ENCODE measurements at places on chromosomes 5 and 9.

GRCh38 chr9:75138260-75139040 is 50.1 kb downstream of the OSTF1 start:
- no peak for DNase-seq

- DNase-seq: no peak
These were observed 10.5 kb downstream of the DOCK2 start for GRCh38 chr5:169647566-169647965.

GRCh38 chr5:4197151-4197550 is 601.5 kb downstream of the IRX1 start:
- peak; percentile 53 for DNase-seq

DNA sequence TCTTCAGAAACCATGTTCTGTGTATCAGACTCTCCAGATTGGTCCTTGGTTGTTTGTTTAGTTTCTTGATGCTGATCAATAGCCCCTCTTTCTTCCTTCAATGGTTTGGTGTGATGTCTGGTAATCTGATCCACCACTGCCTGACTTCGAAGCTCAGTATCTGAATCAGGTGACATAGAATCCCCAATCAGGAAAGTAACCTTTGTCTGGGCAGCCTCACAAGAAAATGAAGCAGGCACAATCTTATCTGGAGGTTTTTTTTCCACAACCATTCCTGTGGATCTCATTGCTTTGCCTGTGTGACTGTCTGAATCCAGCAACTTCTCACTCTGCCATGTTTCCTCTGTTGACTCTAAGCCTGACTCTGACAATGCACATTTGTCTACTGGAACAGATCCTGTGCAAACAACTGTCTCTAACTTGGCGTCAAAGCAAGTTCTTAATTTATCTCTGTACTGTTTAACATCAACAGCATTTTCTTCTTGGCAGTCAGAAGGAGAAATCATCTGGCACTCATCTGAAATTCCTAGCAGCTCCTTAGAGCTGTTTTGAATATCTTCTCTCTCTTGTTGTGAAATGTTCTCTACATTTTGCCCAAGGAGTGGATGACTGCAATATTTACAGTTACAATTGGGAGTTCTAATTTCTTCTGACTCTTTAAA is 37.1 kb upstream of the RAPGEF6 start:
- DNase-seq: peak; percentile 2

DNA sequence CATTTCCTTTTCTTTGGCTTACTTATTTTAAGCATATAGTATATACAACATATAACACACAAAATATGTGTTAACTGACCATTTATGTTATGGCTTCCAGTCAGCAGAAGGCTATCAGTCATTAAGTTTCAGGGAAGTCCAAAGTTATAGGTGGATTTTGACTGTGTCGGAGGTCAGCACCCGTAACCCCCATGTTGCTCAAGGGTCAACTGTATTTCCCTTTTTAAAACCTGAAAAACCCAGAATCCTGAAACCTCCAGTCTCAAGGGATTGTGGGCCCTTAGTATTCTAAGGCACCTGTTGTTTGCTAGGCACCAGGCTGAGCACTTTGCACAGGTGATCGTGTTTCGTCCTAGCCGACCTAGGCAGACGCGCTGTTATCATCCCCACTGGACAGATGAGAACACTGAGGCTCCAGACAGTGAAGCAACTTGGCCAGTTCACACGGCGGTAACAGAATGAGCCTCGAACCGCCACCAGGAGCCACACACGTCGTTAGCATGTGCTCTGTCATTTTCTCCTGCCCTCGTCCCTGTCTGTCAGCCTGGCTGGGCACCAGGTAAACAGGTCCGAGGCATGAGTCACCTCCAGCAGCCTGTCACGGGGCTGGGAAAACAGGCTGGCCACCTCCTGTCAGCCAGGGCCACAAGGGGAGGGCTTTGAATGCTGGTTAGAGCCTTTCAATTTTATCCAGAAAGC is 39.9 kb downstream of the DUSP1 start:
- DNase-seq: no peak

- DNase-seq: no peak
These were observed 63.6 kb upstream of the SLC28A3 start for GRCh38 chr9:84404095-84404686.

- DNase-seq: no peak
These were observed 92.9 kb upstream of the LPAR1 start for GRCh38 chr9:111131211-111131610.

DNA sequence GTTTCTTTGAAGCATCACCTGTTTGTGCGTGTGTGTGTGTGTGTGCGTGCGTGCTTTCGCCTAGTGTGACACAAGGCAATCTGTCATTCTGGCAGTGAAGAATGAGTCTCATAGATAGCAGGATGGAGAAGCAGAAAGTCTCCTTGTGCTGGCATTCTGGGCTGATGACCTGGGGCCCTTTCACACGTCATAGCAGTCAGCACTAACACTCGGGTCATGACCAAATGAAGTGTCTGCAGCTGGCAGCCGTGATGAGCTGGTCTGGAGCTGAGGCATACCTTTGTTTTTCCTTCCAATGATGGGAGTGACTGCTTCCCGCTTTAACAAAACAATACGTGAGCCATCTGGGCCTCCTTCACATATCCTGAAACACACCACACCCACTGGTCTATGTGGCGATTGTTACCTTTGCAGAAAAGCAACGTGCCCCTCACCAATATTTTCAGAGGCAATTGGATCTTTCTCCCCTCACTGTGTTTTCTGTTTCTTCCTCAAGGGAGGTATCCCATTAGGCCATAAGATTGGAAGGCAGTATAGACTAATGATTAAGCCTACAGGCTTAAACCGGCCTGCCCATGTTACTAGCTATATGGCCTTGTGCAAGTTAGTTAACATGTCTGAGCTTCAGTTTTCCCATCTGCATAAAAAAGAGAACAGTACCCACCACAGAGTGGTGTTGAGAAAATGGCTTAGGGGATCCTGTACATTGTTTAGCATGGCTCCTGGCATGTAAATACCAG is 88.8 kb downstream of the SREK1 start:
- no peak for DNase-seq

DNA sequence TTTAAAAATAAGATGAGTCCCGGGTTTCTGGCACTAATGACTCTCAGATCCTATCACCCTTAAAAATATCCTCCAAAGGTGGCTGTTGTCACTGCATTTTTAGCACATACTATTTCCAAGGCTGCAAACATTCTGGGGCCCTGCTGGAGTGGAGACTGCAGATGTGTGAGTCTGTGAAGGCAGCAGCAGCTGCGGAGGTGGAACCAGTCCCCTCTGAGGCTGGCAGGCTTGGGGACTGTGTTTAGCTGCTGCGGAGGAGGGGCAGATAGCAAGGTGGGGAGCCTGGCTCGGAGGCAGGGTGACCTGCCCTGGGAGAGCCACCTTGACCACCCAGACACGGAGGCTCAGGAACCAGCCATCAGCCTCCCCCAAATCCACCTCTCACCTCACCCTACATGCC is 77.0 kb downstream of the C5orf15 start:
- DNase-seq: no peak

DNA sequence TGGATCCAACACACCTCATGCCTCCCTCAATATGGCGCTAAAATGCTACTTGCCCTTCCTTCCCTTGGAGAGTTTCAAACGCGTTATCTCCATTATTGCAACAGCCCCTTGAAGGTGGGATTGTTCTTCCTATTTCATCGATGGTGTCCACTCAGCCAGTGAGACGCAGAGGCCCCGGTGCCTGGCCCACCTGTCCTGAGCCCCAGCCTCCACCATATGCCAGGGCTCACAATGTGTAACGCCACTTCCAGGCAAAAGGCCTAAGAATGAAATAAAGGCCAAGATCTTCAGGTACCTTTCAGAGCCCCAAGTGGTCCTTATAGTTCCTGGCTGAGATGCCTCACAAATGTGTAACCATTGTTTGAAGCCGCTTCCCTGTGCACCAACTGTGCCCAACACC is 170.7 kb upstream of the PHYKPL start:
- DNase-seq: no peak

DNA sequence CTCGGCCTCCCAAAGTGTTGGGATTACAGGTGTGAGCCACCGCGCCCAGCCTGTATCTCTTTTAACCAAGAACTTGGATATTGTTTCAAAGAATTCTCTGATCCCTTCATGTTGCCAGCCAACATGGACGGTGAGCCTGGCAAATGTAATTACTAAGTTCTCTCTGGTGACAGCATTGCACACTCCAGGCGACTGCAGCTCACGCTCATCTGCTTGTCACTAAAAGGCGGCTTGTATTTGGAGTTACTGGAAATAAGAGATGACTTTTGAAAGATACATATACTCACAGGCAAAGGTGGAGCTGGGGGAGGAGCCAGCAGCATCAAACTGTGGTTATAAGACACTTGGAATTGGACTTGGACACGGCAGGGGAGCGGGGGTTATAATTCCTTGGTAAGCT is 172.3 kb downstream of the SLIT3 start:
- no peak for DNase-seq

- DNase-seq: no peak
These were observed 80.2 kb downstream of the DOCK2 start for GRCh38 chr5:169717288-169717687.

DNA sequence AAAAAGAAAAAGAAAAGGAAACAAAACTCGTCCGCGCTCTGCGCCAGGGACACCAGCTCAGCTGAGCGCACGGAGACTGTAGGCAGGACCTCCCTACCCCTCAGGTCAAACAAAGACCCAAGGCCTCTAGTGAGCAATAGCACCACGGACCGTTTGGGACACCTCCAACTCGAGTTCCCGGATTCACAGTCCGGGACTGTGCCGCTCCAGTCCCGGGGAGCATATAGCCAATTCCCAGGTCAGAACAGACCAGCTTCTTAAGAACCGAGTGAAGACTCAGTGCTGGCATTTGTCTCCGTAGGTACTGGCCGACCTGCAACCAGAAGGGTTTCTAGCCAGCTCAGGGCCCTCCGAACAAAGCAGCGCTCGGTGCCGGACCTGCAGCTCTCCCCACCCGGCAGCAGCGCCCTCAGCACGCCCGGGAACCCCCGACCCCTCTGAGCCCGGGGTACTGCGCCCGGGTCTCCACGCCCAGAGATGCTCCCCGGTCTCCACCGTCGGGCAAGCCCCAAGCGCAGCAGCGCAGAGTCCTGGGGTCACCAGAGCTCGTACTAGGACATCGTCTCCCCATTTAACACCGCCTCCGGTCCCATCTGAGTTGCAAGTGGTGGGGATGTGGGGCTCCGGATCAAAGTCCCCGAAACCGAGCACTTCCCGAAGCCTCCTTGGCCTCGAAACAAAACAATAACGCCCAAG is 591 bp downstream of the ABCA1 start:
- peak; percentile 49 for DNase-seq

DNA sequence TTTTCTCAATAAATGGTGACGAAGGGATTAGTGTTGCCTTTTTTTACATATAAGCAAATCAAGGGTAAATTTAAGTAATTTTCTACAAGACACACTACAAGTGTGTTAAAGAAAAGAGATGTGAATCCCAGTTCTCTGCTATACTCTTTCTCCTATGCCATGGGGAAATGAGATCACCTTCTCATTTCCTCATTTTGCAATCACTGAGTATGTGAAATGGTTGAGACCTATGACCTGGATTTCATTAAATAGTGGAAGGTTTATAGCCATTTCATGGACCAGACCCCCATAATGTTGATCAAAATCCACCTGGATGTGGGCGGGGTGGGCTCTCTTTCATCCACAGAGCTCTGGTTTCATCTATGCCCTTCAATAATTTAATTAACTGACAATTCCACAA is 66.9 kb upstream of the SLIT3 start:
- DNase-seq: no peak

DNA sequence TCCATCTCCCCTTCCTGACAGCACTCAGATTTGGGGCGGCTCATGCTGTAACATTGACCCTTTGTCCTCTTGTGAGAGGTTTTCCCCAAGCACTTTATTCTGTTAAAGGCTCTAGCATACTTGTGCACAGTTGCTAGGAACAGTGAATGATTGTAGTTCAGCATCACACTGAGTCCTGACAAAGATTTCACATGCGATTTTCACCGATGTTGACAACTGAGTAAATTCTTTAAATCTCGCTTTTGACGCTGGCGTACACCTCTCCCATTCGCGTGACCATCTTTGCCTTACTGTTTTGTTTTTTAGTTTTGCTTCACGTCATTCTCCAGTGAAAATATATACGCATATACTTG is 780 bp downstream of the CDC37L1 start:
- DNase-seq: no peak

- DNase-seq: no peak
These were observed 4.1 kb upstream of the RXRA start for GRCh38 chr9:134321946-134322741.

GRCh38 chr9:108095496-108095895 is 605.9 kb upstream of the KLF4 start:
- DNase-seq: no peak

- DNase-seq: no peak
These were observed 93.3 kb downstream of the MELK start for GRCh38 chr9:36665921-36666431.

- no peak for DNase-seq
These were observed 227.5 kb downstream of the CACNA1B start for GRCh38 chr9:138105123-138105415.

- DNase-seq: no peak
These were observed 15.4 kb upstream of the C9 start for GRCh38 chr5:39379693-39380092.

DNA sequence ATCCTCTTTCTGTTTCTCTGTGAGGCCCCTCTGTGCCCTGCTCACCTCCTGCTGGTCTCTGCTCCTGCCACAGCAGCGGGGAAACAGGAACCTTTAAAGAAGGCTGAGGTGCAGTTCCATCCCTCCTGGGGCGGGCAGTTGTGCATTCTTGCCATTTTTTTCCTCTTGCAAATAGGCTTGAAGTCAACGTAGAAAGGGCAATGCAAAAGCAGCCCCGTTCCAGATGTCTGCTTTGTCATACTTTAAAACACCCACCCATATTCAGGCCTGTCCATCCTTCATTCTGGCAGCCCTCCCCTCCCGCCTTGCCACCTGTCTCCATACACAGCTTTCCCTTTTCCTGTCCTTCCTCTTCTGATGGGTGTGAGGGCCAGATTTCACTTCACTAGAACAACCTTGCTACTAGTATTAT is 65.4 kb upstream of the KLF9 start:
- DNase-seq: no peak

DNA sequence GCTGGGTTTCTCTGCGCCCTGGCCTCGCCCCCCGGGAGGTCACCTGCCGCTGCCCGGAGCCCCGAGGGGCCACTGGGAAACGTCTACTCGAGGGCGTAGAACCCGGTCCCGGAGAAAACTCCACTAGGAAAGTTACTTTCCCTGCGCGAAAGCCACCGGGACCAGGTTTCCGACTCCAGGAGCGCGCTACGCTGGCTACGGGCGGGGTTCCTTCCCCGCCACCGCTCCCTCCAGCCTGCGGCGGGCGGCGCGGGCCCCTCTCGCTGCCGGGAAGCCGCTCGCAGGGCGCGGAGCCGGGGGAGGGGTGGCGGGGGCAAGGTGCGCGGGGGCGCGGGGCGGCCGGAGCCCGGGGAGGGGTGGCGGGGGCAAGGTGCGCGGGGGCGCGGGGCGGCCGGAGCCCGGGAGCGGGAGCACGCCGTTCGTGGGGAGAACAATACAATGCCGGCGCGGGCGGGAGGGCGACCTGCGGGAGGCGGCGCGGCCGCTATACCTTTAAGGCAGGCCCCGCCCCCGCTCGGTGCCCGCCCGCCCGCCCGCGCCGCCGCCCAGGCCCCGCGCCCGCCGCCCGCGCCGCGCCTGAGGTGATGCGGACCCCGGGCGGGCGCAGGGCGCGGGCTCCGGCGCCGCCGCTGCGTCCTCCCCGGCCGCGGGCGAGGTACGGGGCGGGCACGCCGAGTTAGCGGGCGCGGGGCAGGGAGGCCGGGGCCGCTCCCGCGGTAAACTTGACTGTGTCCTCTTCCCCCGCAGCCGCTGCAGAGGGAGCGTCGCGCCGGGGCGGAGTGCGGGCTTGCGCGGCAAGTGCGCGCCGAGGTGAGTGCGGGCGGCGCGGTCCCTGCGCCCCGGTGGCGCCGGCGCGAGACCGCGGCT is 278.1 kb downstream of the AOPEP start:
- DNase-seq: peak; percentile 45
